ENCODE measurements at places on chromosomes 11 and 22.

DNA sequence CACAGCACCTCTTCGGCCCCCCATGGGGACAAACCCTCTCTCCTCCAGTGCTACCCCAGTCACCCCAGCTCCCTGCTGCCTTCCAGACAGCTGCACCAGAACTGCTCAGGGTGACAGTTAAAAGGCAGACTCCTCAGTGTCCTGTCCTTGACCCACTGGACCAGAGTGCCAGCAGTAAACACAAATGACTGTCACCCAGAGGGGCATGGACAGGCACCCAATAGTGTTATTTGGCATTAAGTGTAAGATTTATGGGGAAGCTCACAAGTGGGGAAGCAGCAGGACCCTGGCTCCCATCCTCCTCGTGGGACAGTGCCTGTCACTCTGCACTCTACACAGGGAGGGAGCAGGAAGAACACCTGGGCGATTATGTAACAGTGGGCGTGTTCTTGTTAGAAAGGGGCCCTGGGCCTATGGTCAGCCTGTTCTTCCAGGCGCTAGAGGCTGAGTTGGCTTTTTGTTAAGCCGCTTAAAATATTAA lies 5.0 kb downstream of the RPS19BP1 start:
- no peak for DNase-seq

DNA sequence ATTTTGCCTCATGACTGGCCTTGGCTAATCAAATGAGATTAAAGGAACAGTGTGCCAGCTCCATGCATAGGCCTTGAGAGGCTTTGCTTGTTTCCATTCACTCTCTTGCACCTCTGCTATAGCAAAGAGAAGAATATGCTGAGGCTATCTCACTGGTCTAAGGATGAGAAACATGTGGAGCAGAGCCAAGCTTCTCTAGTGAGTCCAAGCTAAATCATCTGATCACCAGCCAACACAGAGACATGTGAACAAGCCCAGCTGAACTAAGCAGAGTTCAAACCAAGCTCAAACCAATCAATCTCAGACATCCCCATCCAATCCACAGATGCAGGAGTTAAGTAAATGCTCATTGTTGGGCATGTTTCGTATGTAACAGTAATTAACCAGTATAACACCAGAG lies 69.4 kb upstream of the API5 start:
- DNase-seq, result no peak

- DNase-seq, result no peak
These were observed 54.9 kb downstream of the ZC3H12C start for GRCh38 chr11:110147962-110148709.

GRCh38 chr11:14270690-14271542 lies 88.1 kb downstream of the RRAS2 start:
- DNase-seq, result peak; percentile 60

DNA sequence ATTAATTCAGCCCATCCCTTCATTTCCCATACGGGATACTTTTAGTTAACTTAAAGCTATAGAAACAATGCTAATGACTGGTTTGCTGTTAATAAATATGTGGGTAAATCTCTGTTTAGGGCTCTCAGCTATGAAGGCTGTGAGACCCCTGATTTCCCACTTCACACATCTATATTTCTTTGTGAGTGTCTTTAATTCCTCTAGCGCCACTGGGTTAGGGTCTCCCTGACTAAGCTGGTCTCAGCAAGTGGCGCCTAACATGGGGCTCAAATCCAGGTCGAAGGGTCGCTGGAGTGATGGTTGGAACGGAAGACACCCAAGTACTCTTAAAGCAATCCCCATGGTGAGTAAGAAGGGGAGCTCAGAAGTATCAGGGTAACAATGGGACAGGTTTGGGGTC lies 14.4 kb upstream of the OOSP1 start:
- no peak for DNase-seq

- no peak for DNase-seq
These were observed 71.6 kb downstream of the RPL27A start for GRCh38 chr11:8754241-8754640.

DNA sequence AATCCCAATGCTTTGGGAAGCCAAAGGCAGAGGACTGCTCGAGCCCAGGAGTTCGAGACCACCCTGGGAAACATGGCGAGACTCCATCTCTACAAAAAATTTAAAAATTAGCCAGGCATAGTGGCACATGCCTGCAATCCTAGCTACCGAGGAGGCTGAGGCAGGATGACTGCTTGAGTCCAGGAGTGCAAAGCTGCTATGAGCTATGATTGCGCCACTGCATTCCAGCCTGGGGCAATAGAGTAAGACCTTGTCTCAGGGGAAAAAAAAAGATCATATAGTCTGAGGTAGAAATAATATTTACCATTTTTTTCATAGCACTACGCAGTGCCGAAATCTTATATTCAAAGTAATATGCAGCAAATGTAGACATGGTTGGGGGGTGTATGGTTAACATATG lies 47.8 kb downstream of the MRTFA start:
- no peak for DNase-seq

GRCh38 chr11:96817482-96818399 lies 427.9 kb downstream of the JRKL start:
- no peak for DNase-seq

DNA sequence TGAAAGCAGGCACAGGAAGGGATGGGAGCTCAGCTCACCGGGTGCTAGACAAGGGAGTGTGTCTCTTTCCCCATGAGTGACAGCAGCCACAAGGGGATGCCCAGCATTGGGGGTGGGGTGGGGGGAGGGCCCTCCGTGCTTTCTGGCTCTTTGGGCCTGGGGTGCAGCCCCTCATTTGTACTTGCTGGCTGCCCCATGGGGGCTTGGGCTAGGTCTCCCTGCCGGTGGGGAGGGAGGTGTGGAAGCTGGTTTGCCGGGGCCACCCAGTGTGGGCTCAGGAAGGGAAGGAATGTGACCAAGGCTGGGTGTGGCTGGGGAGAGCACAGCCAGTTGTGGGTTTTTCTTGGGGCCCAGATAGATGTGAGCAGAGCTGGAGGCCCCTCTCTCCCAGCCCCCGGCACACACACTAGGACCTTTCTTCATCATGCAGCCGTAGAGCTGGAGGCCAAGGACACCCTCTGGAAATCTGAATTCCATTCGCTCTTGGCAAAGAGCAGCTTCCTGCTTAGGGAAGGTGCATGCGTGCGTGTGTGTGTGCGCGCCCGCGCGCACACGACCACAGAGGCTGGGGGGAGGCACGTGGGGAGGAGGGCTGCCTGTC lies 25.8 kb downstream of the KCNQ1OT1 start:
- no peak for DNase-seq

- DNase-seq, result no peak
These were observed 575.6 kb upstream of the KIRREL3 start for GRCh38 chr11:127576210-127576609.

- no peak for DNase-seq
These were observed 192.5 kb upstream of the MTMR2 start for GRCh38 chr11:96116376-96116775.
